Stimulated activated CD8-positive, alpha-beta memory T cell treated with anti-CD3 and anti-CD28 coated beads, Interleukin-12 subunit alpha, Interleukin-12 subunit beta, amount 100 ng/mL, for 4 hours (primary cell): ENCODE measurements at places on chromosomes 11 and 22.
A peak's percentile ranks its signal among the peaks of the same experiment; 100 is the strongest.

DNA sequence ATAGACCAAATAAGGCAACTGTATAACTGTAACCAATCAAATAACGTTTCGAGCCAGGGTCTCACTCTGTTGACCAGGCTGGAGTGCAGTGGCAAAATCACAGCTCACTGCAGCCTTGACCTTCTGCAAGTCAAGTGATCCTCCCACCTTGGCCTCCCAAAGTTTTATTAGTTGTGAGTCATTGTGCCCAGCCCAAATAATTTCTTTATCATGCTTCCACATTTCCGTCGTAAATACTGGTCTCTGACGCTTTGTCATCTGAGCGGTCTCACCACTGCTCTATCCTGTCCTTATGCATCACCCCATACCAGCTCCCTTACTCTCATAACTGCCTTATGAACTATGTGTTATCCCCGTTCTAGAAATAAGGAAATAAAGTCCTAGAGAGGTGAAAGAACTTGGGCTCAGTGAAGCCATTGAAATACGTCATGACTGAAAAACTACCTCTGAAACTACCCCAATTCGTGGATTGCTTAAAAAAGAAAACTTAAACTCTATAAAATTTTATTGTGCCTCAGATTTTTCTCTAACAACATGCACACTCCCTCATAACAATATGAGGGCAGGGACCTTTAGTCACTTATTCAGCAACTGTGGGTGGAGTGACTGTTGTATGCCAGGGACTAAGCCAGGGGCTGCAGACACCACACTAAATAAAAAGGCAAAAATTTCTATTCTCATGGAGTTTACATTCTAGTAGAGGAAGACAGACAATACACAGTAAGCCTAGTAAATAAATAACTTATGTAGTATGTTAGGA, 15.8 kb upstream of the RTN4RL2 start:
- no peak for DNase-seq

DNA sequence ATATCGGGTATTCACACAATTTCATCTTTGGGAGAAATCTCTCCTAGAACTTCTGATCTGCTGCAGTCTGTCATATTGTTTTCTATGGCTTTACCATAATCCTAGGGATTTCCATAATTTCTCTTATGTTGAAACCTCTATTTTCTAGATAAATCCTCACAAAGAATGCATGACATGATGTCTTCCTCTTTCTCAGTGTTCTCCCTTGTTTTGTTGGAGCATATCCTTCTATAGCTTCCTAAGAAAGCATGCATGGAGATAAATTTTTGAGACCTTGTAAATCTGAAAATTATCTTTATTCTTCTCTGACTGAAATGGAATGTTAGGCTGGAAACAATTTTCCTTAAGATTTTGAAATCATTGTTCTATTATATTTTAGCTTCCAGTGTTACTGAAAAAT, 115.5 kb downstream of the WNT11 start:
- DNase-seq: no peak

- no peak for DNase-seq
These were observed 1.9 kb upstream of the TRAF6 start for GRCh38 chr11:36512016-36512415.

DNA sequence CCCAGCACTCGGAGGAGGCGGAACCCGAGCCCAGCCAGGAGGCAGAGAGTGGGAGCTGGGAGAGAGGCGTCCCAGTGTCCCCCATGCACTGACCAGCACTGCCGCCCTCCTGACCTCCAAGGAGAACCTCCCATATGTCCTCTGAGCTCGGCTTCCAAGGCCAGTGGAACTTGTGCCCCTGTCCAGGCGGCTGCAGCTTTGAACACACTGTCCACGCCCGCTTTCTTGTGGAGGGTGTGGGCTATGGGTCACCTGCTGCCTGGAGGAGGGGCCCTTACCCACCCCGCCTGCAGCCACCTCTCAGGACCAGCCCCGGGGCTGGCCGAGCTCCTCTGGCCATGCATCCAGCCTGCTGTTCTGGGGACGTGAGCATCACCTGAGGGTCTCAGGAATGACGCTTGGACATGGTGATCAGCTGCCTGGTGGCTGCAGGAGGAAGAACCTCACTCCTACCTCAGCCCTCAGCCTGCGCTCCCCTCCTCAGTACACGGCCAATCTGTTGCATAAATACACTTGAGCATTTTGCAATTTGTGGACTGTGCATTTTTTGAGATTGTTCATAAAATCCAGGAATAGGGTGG, 22.2 kb upstream of the MUC5B start:
- no peak for DNase-seq

DNA sequence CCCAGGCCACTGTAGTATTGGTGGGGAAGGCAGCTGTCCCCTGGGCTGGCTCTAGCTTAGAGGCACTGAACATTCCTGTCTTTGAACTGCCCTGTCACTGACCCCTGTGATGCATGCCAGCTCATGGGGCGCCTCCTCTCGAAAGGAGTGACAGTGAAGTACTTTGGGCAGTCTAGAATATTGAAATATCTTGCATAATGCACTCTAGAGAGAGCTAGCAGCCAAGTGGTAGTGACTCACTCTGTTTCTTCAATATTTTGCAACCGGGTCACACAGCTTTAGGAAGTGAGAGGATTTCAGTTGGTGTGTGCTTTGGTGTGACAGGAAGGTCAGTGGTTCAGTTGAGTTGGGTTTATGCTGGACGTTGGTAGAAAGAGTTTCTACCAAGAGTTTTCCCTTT, 35.5 kb upstream of the ST14 start:
- no peak for DNase-seq

DNA sequence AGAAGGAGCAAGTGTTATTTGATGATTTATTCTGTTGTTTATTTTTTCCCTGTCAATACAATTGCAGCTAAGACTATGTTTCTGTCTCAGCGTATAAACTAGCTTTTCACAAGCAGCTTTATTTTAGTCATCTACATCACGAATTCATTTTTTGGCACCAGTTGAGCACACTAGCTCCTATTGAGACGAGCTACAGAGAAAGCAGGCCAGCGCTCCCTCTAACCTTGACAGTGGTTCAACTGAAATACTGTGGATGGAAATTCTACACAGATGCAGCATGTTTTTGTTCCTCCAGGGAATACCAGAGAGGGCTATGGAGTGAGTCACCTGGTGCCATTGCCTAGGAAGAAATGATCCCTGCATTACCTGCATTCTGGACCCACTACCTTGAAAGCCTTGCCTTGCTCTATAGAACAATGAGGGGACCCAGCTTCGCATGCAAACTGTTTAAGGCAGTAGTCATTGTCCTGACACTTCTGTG, 108.2 kb upstream of the ARHGAP42 start:
- DNase-seq: no peak

DNA sequence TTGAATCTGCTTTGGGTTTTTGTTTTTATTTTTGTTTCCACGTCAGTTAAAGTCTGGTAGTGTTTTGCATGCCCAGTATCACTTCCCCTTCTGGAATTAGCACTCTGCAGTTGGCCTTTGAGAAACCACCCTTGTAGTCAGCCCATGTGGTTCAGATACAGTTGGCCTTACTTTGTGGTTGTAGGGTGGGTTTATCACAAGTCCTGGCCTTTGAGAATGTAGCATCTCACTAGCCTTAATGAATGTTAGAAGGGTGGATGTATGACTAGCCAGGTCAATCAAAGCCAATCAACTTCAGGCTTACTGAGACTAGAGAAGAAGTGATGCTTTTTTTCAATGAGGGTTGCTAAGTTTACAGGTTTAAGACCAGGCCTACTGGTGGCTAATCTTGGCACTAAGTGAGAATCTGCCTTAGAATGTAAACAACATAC, 19.8 kb downstream of the ARL14EP start:
- DNase-seq: no peak

DNA sequence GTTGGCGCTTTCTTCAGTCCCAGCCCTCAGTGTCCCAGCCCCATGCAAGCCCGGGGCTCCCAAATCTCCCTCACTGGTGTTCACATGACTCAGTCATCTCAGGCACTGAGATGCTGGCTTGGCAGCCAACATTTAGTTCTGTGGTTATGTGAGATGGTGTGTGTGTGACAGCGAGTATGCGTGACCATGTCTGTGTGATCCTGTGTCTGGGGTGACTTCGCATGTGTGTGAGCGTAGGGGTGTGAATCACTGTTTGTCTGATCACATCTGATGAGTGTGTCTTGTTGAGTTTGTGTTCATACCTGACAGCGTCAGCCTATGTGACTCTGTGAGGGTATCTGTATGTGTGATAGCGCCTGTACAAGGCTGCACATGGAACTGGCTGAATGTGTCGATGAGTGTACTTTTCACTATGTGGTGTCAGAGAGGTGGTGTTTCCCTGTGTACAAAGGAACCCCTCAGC, 16.2 kb downstream of the CREB3L1 start:
- DNase-seq: no peak

DNA sequence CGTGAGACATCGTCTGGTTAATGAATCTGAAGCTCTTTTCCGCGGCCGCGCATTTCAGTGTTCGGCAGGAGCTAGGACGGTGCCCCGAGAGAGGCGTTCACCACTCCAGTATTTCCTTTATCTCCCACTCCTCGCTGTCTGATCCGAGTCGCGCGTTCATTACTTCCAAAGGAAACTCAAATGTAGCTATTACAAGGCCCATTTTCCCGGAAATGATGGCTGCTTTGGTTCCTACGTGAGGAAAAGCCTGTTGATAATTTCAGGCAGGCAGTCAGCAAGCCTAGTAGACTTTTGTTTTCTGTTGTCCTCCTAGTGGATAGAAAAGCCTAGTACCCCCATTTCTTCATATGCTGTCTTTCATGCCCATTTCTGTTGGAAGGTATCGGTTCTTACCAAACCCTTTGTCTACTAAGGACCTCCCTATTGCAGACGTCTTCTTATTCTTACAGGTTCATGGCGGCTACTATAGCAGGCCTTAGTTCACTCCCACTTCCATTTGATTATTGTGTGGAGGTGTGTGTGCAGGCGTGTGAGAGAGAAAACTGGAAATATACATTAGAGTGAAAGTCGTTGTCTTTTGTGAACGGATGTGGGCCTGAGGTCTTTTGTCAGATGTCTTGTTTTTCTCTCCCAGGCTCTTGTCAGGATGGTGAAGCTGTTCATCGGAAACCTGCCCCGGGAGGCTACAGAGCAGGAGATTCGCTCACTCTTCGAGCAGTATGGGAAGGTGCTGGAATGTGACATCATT, 737 bp downstream of the RBM4 start:
- DNase-seq: peak; percentile 8

- no peak for DNase-seq
These were observed 1.6 kb upstream of the TRIM5 start for GRCh38 chr11:5686426-5686825.

GRCh38 chr11:1988667-1989317, 8.8 kb downstream of the H19 start:
- DNase-seq: no peak

- no peak for DNase-seq
These were observed 21.8 kb downstream of the NUMA1 start for GRCh38 chr11:72058416-72059034.

DNA sequence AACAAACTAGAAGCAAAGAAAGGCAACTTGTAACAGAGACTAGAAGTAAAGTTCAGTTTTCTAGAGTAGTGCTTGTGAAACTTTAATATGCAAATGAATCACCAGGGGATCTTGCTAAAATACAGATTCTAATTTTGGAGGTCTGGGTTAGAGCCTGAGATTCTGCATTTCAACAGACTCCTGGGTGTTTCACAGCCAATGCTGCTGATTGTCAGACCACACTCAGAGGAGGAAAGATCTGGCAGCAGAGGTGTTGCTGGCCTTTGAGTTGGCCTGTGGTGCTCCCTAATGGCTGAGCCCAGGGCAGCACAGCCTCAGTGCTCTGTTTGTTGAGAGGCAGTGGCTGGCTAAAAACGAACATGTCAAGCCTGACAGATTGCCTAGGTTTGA, 5.4 kb downstream of the CRY2 start:
- DNase-seq: no peak

- DNase-seq: no peak
These were observed 290.7 kb upstream of the MPPED2 start for GRCh38 chr11:30876663-30877396.
